Stomach (tissue), 19 donors: ENCODE measurements at places on chromosomes 7 and 10. TPM values are rescaled to one million over a fixed set of nuclear protein-coding genes. Genes with fewer than 3 reads are reported as not detected.

GRCh38 chr7:91408388-91409154 lies 144.3 kb downstream of the FZD1 start:
- DNase-seq = no peak

The HMX2 gene
- not detected for polyA plus RNA-seq

The KCNIP2 gene
- polyA plus RNA-seq = 0.62 TPM

DNA sequence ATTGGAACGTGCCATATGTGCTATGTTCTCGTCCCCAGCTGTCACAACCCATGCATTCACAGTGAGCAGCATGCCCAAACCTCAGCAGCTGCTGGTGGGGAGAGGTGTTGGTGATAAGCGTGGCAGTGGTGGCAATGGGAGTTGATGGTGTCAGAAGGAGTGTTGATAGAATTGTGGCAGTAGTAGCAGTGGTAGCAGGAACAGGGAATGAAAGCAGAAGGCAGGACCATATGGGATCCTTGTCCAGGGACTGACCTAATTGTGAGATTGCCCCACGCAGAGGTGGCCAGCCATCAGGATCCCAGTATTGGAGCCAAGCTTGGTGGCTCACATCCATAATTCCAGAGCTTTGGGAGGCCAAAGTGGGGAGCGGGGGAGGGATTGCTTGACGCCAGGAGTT lies 276.3 kb downstream of the GALNT17 start:
- DNase-seq = no peak

DNA sequence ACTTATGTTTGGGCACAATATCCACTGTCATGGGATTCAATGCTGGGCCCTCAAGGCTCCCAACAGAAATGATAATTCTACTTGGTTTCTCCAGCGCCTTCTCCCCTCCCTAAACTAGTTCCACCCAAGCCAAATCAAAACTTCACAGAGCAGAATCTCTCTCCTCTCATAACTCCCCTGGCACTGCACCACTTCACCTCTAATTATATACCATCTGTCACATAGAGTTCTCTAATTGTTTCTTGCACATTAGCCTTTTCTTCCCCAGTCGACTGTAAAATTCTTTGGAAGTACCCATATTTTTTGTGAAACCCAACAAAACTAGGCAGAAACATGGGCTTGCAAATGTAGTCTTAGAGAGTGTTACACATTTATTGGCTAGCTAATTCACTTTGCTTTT lies 8.1 kb downstream of the SGMS1 start:
- DNase-seq = no peak

The EN2 gene
- polyA plus RNA-seq = 0.03 TPM

GRCh38 chr10:49365675-49366415 lies 30.0 kb downstream of the DRGX start:
- no peak for DNase-seq

GRCh38 chr7:97844036-97844435 lies 28.2 kb downstream of the ASNS start:
- no peak for DNase-seq

The BMPER gene
- 3.4 TPM for polyA plus RNA-seq

DNA sequence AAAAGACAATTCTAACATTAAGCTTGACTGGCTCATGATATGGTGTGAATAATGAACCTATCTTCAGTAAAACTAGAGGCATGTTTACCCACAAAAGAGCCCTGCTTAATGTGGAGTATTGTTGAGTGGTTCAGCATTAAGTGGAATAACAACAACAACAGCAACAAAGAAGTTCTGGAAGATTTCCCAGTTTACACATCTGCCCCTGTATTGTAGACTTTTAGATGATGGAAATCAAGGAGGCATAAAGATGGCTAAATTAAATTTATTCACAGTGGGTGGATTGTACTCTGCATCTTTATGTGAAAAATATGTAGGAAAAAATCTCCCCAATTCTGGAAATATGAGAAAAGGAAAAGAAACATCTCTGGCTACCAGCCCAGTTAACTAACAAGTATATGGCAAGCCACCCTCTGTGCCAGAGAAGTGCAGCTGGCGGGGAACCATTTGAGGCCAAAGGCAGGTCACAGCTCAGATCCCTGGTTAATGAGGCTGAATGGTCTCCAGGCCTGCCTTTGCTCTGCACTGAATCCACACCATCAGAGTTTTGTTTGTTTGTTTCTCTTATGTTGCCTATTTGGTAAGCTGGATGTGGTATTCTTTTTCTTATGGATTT lies 186.0 kb downstream of the SEMA3D start:
- no peak for DNase-seq
